EL (cell line): ENCODE measurements at places on chromosomes 5 and 9.

DNA sequence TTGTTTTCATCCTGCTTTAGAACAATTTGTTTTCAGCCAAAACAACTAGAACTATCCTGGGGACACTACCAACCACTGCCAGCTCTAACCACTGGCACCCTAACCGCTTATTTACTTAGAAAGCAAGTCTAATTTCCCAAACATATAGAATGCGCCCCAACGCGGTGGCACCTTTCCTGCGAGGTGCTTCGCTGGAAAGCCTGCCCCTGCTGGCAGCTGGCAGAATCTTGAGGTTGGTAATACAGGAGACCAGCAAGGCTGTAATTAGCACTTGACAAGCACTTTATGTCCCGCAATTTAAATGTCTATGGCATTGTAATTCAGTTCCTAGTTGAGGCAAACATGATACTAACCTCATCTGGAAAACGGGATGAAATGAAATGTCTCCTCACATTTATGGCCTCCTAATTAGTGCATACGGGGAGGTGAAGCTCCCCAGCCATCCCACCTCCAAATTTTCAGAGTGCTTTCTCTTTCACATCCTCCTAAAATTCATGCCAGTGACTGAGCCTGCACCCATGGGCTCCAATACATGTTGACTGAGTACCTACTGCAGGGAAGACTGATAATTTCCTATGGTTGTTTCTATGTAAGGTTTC, 30.4 kb downstream of the GABBR2 start:
- DNase-seq = no peak

GRCh38 chr5:141135030-141135717, at the start of gene PCDHB5:
Gene PCDHB5 (plus strand): TSS chr5:141135206. CDS start chr5:141135435, 229 bp downstream.
- peak; percentile 36 for DNase-seq

DNA sequence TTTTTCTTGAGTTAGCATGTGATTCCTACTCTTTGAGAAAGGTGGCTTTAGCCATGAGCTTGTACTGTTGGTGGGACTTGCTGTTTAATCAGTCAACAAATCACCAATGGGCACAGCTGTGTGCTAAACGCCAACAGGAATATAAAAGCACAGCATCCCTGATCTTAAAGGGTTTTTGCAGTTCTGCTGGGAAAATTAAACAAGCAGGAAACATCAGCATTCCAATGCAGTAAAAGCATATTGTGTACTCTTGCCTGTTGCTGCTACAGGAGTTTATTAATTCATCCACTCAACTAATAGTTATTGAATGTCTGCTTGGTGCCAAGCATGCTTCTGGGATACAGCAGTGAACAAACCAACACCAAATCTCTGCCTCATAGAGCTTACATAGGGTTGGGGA, 27.4 kb upstream of the F2RL1 start:
- no peak for DNase-seq

GRCh38 chr9:34802916-34803315, 93.0 kb upstream of the CCL21 start:
- DNase-seq = no peak
